ENCODE measurements at places on chromosomes 13 and 19.

DNA sequence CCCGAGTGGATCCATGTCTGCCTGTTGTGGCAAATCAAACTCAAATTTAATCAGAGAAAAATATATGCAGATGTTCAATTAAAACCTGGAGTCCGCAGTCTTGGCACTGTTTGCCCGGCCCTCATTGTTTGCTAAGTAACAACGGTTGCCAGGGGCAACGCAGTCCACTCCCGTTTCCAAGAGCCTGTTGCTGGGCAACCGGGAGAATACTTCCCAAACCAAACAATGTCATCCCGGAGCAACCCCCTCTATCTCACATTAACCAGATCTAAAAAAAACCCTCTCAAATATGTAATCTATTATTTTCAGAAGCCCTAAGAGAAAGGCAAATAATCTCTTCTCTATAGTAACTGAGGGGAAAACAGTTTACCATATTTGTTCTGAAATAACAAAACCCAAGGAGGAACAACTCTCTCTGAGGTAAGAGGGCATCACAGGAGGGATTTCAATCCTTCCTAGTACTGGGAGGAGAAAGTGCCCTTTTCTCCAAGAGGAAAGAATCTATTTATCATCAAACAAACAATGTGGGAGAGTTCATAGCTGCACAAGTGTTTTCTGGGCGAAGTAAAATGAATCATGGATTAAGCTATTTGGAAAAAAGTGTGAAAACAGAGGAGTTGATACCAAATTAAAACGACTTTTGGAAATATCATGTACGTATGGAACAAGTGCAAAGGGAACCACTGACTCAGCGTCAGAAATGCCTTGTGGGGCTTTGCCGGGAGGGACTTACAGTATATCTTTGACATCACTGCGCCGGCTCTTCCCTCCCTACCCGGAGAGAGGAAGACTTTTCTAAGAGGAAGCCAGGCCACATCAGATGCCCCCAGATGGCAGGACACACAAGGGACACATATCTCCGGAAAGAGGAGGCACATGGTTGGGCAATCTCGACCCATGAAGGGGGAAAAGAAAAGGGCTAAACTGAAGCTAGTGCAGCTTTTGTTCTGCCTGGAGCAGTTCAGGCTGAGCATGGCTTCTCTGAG is 43.3 kb downstream of the RFX2 start:
- DNase-seq = peak; percentile 38

DNA sequence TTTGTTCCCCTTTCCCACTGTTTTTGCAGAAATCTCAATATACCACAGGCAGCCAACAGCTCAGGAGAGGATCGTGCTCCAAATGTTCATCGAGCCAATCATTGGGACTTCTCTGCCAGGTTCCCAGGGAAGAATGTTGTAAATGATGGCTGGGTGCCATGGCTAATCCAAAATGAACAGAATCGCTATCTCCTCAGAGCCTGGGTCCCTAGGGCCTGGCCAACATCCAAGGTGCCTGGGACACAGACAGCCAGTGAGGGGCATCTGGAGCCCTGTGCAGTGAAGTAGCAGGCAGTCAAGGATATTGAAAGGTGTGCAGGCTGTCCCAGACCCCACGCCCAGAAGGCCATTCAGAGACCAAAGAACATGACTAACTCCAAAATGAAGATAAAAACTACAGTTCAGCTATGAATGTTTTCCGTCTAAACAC is 37.8 kb downstream of the BRD4 start:
- DNase-seq = no peak

GRCh38 chr13:48231933-48232332 is 1.1 kb upstream of the ITM2B start:
- DNase-seq = no peak

DNA sequence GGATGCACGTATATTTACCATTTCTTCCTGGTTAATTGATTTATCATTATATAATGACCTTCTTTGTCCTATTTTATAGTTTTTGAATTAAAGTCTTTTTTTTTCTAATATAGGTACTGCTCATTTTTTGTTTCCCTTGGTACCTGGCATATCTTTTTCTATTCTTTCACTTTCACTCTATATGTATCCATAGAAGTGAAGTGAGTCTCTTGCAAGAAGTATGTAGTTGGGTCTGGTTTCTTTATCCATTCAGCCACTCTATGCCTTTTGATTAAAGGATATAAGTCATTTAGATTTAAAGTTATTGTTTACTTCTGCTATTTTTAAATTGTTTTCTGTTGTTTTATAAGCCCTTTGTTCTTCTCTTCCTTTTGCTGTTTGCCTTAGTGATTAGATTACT is 194.3 kb upstream of the SLITRK6 start:
- peak; percentile 75 for DNase-seq

- DNase-seq = peak; percentile 4
These were observed 13.3 kb downstream of the KATNAL1 start for GRCh38 chr13:30294004-30294403.

DNA sequence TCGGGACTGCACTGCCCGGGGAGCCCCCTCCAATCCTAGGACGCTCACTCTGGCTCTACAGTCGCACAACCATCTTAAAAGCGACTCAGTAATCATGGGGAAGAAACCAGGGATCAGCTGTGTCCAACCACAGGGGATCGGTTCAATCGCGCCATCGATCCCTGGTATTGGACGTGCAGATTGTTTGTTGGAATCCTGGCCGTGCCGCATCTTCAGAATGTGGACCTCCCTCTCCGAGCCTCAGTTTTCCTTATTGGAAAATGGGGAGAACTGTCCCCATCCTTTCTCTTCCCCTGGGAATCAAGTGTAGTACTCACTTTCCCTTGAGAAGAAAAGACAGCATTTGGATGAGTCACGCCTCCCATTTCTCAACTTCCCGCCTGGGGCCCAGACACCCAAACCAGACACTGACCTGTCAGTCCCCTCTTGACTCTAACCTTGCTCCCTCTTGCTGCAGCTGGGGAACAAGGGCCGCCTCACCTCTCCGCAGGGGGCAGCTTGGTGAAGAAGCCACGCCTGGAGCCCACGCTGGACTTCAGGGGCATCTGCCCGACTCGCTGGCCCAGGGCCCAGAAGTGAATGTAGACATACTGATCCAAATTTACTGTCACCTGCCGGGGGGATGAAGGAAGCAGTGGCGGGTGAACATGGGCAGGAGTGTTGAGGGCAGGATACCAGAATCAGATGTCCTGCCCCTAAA is 17.6 kb downstream of the EMP3 start:
- DNase-seq = no peak

DNA sequence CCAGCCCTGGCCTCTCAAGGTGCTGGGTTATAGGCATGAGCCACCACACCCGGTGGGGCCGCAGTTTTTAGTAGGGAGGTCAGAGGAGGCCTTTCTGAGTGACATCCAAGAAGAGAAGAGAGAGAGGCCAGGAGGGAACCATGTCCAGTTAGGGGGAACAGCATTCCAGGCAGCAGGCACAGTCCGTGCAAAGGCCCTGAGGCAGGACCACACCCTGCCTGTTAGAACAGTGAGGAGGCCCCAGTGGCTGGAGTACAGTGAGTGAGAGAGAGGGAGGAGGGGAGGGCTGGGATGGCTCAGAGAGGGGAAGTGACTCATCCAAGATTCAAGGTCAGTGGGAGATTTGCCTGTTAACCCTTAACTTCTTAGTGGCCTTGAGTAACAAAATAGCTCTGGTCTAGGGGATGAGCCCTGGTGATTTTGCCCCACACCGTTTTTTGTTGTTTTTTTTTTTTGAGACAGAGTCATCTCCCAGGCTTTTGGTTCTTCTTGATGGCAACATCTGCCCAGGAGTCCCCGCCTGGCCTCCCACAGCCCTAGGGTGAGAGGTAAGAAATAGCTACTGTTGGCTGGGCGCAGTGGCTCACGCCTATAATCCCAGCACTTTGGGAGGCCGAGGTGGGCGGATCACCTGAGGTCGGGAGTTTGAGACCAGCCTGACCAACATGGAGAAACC is 2.7 kb upstream of the PLIN3 start:
- peak; percentile 97 for DNase-seq

DNA sequence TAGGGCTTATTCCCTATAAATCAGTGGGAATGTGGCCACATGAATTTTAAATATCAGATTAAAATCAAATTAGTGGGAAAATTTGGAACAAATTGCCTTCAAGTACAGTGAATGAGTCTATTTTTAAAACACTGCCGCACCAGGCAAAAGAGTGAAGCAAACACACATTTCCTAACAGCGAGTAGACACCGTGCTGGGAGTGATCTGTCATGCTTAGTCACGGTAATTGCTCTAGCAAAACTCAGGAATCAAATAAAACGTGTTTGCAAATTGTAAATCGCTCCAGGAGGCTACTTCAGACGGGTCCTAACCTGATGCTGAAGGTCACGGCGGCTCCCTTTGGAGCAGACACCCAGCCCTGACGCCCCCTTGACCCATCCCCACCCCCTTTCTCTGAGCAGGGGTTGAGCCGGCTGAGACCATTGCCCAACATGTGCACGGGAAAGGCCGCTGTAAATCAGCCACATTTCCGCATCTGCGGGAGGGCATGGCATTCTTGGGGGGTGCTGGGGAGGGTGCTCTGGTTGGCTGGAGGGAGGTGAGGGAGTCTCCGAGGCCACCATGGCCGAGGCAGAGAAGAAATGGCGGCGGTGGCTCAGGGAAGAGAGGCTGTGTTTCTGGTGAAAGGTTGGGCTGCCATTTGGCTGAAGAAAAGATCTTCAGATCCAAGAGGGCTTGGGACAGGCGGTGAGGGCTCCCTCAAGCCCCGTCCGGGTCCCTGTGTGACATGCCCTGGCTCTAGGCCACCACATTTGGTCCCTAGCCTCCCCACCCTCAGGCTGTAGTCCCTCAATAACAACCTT is 8.9 kb downstream of the CEBPA start:
- peak; percentile 71 for DNase-seq

GRCh38 chr19:8601796-8602195 is 8.7 kb downstream of the ADAMTS10 start:
- no peak for DNase-seq

DNA sequence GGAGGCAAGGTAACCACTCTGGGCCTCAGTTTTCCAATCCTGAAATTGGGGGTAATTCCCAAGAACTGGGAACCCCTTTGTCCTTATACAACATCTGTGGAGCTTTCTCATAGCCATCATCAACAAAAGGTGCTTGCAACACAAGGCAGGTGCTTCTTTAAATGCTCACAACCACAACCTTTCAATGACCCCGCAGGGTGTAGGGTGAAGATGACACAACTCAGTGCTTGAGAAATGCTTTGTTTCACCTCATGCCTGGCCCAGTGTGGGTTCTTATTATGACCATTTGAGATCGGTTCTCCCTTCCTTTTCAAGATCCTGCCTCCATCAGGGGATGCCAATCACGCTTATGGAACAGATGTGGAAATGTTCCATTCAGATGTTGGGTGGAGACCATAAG is 8.4 kb downstream of the WIZ start:
- DNase-seq = no peak

GRCh38 chr13:85093808-85094207 is 705.4 kb downstream of the SLITRK6 start:
- no peak for DNase-seq

GRCh38 chr13:44306371-44307192 is 67.0 kb upstream of the SERP2 start:
- no peak for DNase-seq

- peak; percentile 81 for DNase-seq
These were observed 598.6 kb upstream of the PCDH20 start for GRCh38 chr13:62014299-62014698.

GRCh38 chr19:35767288-35768081 is 7.9 kb upstream of the ARHGAP33 start:
- DNase-seq = no peak

DNA sequence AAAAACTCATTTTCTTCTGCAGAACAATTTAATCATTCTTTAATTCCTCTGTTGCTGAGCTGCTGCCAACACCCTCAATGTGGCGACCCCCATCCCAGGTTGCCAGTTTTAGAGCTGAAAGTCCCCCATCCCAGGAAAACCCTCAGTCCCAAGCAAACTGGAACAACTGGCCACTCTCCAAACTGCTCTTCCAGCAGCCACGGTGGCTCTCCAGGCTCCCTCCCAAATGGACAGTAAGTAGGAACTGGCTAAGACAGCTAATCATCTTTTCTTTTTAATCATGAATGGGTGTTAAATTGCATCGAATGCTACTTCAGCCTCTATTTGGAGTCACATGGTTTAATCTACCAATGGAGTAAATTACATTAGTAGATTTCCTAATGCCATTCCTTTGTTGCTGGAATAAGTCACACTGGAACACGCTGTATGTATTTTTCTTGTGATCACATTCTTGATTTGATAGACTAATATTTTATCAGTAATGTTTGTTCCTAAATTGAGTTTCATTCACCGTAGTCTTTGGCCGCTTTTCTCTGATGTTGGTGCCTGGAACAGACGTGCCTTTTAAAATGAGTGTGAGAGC is 33.7 kb upstream of the VSTM2B start:
- DNase-seq = no peak

GRCh38 chr13:32125221-32125689 is 93.7 kb downstream of the FRY start:
- DNase-seq = no peak

GRCh38 chr13:24124789-24125476 is 35.6 kb upstream of the SPATA13 start:
- DNase-seq = no peak

- DNase-seq = peak; percentile 11
These were observed 73.6 kb upstream of the SIAH3 start for GRCh38 chr13:45925151-45925550.

DNA sequence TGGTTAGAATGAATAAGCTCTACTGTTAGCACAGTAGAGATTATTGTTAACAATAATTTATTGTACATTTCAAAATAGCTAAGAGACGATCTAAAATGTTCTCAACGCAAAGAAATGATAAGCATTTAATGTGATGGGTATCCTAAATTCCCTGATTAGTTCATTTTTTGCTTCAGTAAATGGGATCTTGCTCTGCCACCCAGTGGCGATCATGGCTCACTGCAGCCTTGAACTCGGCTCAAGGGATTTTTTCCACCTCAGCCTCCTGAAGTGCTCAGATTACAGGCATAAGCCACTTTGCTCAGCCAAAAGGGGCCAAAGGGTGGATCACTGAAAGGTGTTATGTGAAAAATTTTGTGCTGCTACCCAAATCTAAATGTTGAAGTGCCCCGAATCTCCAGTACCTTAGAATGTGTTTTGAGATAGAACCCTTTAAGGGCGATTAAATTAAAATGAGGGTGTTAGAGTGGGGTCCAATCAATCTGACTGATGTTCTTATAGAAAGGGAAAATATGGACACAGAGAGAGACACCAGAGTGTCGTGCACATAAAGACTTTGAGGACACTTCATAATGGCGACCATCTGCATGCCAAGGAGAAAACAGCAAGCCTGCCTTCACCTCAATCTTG is 31.5 kb upstream of the ZNF766 start:
- DNase-seq = peak; percentile 83
